ENCODE measurements at places on chromosomes 12 and 14.

GRCh38 chr14:72024043-72024407 is 91.8 kb downstream of the RGS6 start:
- DNase-seq = peak; percentile 84

GRCh38 chr14:105475269-105476096 is 862 bp downstream of the CRIP2 start:
- DNase-seq = no peak

DNA sequence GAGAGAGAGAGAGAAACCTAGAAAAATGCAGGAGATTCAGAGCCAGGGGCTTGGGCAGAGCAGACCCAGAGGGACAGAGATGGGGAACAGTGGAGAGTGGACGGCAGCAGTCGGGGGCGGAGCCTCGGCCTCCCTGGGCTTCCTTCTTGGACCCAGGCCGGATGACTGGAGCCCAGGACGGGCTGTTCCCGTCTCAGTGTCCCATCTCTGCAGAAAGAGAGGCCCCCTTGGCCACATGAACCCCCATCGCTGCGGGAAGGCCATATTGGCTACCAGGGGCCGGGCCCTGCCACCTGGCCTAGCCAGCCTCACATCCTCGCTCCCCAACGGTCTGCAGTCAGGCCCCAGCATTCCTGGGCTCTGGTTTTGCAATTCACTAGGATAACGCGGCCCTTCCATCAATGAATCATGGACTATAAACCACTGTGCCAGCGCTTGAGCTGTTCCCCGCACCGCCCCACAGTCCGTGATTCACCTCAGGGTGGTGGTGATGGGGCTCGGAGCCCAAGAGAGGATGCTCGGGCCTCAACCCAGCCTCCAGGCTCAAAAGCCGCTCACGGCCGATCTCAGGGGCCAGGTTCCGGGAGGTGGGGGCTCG is 116.5 kb downstream of the RFLNA start:
- no peak for DNase-seq

- no peak for DNase-seq
These were observed 15.9 kb downstream of the RPH3A start for GRCh38 chr12:112807452-112807851.

DNA sequence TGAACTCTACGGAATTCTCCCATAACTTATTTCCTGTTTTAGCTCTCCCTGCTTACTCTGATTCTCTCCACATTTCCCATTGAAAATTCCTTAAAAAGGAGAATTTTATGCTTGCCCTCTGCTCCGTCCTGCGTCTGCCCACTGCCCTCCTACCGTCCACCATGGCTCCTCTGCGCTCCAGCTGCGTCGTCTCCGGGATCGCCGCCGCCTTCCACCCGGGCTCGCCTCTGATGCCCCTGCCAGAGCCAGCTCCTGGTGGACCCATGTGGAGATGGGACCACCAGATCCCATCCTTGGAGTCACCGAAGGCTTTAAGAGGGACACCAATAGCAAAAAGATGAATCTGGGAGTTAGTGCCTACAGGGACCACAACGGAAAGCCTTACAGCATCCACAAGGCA is 92.7 kb downstream of the LMO3 start:
- no peak for DNase-seq

GRCh38 chr12:67424784-67425183 is 155.6 kb downstream of the CAND1 start:
- no peak for DNase-seq

DNA sequence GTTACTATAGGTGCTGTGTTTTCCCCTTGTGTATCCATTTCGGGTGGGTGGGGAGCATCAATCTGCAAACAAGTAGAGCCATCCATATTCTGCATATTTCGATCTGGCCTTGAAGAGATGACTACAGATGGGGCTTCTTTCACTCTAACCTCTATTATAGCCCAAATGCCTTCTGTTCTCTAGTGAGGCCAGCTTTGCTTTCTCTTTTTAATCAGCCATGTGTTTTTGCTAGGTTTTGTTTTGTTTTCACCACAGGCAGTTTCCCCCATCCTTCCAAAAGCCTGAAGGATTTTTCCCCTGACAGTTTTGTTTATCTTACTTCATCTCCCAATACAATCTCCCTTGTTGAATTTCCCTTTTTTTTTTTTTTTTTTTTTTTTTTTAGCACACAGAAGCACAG is 224.1 kb downstream of the BTG1 start:
- DNase-seq = no peak

DNA sequence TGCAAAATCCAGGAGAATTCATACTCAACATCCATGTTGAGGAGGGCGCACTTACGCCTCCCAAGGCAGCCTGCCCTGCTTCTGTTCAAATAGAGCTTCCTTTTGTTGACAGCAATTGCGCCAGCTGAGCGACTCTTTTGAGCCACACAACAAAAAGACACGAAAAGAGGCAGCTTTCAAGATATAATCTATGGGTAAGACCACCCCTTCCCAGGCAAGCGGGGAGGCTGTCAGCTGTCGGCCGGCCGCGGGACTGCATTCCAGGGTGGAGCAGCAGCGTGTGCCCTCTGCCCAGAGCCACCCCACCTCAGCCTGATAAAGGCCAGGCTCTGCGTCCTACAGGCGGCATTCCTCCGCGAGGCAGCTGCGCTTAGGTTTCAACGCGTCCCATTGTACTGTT is 15.8 kb upstream of the STAB2 start:
- DNase-seq = peak; percentile 20

- DNase-seq = peak; percentile 33
These were observed 172.2 kb upstream of the DDHD1 start for GRCh38 chr14:53325176-53325806.

DNA sequence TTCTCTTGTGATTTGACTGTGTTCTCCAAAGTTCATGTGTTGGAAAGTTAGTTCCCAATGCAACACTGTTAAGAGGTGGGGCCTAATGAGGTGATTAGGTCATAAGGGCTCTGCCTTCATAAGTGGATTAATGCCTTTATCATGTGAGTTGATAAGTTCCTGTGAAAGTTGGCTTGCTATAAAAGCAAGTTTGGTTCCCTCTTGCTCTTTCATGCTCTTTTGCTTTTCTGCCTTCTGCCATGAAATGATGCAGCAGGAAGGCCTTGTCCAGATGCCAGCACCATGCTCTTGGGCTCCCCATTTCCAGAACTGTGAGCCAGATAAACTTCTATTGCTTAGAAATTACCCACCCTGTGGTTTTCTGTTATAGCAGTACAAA is 41.9 kb downstream of the SLC16A7 start:
- peak; percentile 58 for DNase-seq

DNA sequence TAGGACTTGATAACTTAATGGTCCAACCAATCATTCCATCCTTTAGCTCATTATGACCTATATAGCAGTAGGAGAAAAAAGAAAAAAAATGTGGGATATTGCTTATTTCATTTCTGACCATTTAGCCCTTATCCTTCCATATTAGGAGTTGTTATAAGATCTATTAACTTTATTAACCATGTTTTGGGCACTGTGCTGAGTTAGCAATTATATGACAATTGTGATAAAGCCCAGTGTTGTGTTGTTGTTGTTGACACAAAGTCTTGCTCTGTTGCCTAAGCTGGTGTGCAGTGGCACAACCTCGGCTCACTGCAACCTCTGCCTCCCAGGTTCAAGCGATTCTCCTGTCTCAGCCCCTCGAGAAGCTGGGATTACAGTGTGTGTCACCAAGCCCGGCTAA is 569.7 kb upstream of the FOXG1 start:
- DNase-seq = no peak

- peak; percentile 61 for DNase-seq
These were observed 115.5 kb upstream of the PARP11 start for GRCh38 chr12:3988519-3989217.

- no peak for DNase-seq
These were observed 13.2 kb downstream of the KCNH3 start for GRCh38 chr12:49552014-49552413.

DNA sequence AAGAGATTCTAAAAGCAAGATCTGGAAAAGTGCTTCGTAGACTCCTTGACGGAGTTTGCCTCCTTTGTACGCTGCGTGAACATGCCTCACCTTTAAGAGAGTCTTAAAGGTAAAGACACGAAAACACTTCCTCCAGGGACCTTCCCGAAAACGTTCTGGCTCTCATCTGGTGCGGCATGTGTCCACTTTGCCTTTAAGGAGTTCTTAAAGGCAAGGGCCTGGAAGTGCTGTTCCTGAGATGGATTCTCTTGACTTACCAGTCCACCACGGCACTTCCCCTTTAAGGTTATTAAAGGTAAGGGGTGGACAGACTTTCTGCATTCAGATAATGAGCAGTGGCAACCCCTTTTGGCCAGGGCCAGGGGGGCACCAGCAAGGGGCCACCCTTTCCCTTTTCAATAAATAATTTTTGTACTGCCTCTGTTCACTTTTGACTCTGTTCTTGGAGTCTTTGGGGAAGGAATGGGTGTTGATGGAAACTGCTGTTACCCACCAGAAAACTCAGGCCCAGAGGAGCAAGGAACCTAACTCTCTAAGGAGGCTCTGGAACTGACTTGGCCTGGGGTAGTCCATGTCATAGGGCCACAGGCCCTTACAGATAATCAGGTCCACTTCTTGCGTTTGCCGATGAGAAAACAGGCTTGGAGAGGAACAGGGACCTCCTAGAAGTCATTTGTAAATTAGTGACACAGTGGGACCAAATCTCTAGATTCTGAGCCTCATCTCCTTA is 4.4 kb downstream of the REM2 start:
- DNase-seq = peak; percentile 77

All from hematopoietic multipotent progenitor cell treated with erythropoietin and hydrocortisone succinate and interleukin-3 and kit ligand, for 4 days (in vitro differentiated cells).